Foreskin fibroblast (primary cell): ENCODE measurements at places on chromosomes 2 and 18.

DNA sequence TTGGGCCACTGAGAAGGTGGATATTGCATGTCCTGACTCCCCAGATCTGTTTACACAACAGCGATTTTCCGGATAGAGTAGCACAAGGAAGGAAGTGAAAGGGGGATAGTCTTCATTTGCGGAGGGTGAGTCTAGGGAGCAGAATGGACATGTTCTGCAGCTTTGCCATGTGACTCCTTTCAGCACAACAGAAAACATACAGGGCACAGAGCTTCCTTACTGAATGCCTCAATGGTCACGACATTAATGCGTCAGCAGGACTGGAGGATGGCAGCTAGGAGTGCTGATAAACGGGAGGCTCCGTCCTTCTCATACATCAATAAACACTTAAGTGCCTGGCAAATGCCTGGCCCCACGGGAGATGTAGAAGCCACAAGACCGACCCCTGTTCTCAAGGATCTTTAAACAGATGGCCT lies 163.0 kb downstream of the FAM210A start:
- no peak for DNase-seq

- DNase-seq: no peak
These were observed 439.2 kb upstream of the ACVR2A start for GRCh38 chr2:147405651-147406050.

GRCh38 chr2:179250095-179250494 lies 14.5 kb downstream of the SESTD1 start:
- no peak for DNase-seq

DNA sequence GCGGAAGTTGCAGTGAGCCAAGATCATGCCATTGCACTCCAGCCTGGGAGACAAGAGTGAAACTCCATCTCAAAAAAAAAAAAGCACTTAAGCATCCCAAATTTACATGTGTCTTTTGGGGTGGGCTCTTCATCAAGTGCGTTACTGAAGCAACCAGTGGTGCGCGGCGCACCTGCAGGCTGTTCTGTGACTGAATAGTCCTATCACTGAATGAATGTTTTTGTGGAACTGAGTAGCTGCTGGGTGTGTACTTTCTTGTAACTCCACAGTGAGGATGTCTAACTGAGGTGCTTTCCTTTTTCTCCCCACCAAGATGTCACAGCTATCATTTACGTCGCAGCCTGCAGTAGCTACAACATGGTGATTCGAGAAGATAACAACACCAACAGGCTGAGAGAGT lies 17.0 kb downstream of the CHMP1B start:
- no peak for DNase-seq

GRCh38 chr2:231785822-231786176 lies 446 bp upstream of the COPS7B start:
- no peak for DNase-seq

DNA sequence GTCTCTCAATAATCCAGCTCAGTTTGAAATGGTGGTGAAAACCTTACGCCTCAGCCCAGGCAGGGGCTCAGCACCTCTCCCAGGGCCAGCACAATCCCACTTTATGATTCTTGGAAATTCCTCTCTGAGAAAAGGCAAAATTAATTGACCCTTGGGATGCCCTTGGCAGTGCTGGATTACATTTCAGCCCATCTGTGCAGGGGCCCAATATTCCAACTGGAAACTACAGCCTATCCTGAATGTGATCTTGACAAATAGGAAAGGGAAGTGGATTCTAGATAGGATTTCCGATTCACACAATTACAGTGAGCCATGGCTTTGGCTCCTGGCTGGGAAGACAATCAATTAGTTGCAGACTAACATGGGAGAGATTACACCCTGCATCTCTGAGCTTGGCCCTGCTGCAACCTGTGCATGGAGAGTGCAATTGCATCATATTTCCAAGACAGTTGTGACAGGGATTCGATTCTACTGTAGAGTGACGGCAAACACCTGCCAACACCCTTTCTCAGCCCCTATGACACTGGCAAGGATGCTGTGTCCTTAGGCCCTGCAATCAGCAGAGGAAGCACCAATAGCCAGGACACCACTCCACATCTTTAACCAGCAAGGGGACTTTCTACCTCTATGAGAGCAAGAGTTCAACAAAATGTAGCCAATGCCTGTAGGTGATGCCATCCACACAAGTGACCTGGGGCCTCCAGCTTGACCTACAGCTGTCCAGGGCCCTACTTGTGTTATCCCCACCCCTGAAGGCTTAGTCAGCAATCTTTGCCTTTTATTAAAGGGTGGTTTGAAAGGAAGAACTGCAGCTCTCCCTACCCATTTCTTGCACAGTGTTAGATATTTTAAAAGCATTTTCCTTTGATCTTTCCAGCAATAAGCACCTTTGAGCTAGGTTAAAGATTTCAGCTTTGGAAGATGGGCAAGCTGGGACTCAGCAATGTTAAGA lies 187.2 kb upstream of the HS6ST1 start:
- no peak for DNase-seq

DNA sequence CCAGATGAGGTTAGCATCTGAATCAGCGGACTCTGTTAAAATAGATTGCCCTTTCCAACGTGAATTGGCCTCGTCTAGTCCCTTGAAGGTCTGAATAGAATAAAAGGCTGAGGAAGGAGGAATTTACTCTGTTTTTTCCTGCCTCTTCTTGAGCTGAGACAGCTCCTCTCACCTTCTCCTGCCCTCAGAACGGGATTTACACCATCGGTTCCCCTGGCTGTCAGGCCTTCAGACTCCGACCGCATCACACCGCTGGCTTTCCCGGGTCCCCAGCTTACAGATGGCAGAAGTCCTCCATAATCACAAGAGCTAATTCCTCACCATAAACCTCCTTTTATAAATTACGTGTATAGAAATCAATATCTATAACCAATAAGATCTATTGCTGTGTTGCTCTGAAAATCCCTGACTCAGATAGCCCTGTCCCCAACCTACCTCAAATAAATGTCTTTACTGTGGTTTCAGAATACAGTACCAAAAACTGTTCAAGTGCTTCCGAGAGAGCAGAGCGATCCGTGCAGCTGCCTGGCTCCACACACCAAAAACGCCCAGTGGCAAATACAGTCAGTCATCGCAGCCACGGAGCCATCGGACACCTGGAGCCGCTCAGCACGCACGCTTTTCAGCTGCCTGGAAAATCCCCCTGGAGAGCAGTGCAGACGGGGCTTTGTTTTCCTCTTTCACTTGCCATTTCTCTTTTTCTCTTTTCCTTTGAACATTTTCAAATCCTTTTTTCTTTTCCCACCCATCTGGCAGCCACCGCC lies 196.9 kb downstream of the NRP2 start:
- DNase-seq: no peak

DNA sequence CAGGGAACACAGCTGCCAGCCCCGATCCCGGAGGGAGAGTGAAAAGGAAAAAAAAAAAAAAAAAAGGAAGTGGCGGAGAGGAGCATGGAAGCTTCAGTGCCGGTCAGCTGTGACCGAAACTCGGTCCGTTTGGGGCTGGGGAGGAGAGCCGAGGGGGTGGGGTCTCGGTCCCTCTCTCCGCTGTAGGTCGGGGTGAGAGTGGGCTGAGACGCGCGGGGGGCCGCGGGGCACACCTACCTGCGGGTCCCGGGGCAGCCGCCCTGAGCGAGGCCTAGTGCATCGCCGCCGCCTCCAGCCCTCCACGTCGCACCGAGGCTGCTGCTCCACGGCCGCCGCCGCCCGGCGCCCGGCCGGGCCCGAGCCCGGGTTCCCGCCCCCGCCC lies 536 bp downstream of the VPS54 start:
- peak; percentile 23 for DNase-seq

GRCh38 chr2:88239781-88240180 lies 69.6 kb downstream of the THNSL2 start:
- DNase-seq: no peak

GRCh38 chr2:182444806-182445205 lies 18.0 kb upstream of the PDE1A start:
- DNase-seq: no peak

DNA sequence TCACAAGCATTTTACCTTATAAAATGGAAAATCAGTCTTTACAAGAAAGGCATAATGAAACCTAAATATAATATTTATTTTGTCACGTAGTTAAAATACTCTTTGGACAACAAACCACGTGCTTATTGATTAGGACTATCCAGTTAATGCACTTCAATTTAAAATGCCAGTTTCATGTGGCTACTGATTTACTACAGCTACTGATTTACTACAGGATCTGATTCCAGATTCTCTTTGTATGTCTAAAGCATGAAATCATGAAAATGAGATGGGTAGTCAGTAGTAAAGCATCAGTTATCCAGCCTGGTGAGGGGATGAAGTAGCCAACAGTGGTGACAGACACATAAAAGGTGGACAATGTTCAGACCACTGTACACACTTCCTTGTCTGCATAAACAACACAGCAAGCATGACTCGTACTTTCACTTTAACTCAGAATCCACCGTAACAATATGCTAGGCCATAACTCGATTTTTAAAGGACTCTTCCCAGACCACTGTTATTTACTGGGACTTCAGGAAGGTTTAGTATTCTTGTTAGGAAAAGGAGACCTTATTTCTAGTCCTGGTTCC lies 24.9 kb downstream of the ACAA2 start:
- DNase-seq: no peak

- DNase-seq: peak; percentile 94
These were observed at the start of gene RMDN2 for GRCh38 chr2:37925063-37925897. TSS of gene RMDN2 (plus strand) at chr2:37925287. CDS start at chr2:37929278, 3,991 bp downstream.

- no peak for DNase-seq
These were observed 43.5 kb upstream of the TMEM247 start for GRCh38 chr2:46435796-46436360.

DNA sequence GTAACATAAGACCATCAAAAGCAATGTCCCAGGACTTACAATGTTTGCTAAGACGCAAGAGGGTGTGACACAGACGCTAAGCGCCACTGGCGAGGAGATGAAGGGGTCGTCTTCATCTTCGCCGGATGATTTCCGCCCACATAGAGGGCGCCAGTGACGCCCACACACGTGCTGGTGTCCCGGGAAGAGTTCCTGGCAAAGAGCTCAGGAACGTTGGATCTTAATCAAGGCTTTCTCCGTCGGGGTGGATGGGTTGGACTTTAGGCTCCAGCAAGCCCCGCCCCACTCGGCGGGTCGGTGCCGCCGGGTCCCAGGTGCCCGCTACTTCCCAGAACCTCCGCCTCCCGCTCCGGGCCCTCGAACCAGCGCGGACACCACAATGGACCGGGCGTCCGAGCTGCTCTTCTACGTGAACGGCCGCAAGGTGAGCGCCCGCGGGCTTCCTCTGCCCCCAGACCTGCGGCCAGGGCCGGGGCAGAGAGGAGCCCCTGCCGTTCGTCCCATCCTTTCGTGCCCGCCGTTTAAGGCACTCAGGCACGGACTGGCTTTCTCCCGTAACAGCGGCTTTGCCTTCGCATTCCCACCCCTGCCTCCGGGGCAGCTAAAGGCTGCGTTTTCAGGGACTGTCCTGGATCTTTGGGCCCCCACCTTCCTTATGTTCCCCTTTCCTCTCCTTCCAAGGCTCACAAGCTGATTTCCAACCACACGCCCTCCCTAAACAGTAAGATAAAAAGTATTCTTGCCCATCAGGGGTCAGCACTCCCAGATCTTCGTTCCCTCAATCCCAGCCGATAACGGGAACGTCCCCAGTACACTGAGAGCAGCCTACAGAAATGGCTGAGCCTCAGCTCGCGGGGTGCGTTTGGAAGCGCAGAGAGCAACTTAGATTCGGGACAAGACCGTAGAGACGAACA lies at the start of gene AOX1:
Gene AOX1, plus strand, starts transcription at position 285 of the 914 bp plus-strand sequence. Its CDS starts 95 bp downstream, at position 380.
- DNase-seq: peak; percentile 92

GRCh38 chr2:102166189-102166845 lies 20.5 kb upstream of the IL1RL2 start:
- DNase-seq: peak; percentile 73

DNA sequence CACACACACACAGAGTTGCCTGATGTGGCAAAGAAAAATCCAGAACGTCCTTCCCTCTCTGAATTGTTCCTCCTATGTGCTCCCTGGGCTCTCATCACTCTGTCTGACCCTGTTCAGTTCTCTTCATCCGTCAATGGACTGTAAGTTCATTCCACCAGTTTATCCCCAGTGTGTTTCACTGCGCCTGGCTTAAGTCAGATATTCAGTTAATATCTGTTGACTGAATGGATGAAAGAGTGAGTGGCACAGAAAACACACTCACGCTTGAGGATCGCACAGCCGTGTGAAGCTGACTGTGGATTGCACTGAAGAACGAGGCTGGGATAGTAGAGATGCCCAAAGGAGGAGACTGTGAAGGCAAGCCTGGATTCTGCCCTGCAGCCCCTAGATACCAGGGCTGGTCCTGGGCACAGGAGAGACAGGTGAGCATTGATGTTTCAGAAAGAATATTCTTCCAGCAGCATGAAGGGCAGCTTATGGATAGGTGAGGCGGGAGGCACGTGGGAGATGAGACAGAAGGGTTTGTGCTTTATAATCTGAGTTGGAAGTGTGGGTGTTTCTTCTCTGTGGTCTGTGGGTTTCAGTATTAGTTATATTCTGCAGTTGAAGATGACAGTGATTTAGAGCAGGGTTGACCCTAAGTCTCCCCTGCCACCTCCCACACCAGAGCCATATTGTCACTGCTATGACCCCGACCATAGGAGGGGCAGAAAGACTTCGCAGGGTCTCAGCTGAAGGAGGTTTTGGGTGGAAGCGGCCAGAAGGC lies 129.9 kb downstream of the SOCS6 start:
- DNase-seq: peak; percentile 33

DNA sequence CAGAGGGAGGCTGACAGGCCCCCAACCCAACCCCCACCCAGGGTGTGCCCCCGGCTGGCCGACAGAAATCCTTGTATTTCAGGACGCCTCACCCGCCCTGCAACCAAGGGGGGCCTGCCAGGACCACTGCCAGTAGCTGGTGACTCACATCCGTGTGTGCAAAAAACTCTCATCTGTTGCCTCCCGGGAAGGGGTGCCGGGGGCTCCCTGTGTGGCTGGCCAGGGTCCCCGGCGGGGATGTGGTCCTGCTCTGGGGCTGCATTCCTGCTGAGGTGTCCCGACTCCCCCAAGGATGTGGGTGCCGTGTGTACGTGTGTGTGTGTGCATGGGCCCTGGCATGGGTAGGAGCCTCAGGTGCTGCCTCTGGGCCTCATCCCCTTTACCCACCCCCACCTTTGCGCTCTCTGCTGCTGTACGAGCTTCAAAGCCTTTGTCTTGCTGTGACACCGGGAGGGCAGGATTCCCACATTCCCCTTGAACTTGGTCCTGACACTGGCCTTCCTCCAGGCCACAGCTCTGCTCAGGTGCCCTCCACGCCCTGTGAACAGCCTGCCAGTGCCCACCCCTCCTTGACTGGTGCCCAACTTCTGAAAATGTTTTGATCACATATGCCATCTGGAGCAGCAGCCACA lies 226.3 kb upstream of the HDAC4 start:
- no peak for DNase-seq

GRCh38 chr2:134458950-134459349 lies 205.1 kb downstream of the MGAT5 start:
- no peak for DNase-seq

DNA sequence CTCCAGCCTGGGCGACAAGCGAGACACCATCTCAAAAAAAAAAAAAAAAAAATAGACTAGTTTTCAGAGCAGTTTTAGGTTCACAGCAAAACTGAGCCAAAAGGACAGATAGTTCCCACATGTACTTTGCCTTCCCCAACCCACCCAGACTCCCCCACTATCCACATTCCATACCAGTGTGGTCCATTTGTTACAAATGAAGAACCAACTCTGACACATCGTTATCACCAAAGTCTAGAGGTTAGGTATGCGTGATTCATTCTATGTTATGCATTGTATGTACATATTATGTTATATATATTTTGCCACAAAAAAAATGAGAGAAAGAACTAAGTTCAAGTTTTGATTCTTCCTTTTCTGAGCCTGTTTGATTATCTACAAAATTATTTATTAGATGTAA lies 3.5 kb downstream of the DUSP11 start:
- DNase-seq: no peak
